ENCODE measurements at places on chromosomes 13 and 19.

DNA sequence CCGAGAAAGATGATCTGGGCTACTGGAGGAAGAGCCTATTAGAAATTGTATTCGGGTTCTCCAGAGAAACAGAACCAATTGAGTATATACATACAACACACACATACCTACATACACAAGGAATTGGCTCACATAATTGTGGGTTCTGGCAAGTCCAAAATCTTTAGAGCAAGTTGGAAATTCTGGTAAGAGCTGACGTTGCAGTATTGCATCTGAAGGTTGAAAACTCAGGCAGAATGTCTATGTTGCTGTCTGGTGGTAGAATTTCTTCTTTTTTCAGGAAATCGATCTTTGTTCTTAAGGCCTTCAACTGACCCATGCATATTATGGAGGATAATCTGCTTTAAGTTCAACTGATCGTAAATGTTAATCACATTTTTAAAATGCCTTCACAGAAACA is 15.5 kb upstream of the OLFM4 start:
- no peak for DNase-seq

DNA sequence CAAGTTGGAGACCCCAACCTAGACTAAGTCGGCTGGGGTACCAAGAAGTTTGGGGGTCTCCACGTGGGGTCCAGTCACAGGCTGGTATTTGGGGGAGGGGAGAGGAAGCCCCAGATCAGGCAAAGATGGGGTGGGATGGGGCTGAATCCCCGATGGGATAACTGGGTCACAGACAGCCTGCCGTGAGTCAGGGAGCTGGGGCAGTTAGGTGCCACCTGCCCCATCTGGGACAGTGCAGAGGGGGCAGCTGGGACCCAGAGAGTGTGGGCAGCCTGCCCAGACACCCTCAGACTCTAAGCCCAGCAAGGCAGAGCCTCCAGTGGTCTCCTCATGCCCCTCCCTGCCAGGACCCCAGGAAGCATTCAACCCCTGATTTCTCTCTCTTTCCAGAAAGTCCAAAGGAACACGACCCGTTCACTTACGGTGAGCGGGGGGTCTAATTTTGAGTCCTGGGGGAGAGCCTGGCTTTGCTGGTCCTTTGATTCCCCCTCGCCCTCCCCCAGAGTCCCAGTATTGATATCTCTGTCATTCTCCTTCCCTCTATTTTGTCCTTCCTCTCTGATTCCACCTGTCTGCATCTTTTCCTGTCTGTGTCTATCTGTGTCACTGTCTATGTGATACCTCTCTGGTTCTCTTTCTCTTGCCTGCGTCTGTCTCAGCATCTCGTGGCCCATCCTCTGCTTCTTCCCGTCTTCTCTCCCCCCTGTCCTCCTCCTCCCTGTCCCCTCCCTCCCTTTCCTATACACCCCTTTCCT is 1.8 kb downstream of the FXYD1 start:
- DNase-seq, result no peak

DNA sequence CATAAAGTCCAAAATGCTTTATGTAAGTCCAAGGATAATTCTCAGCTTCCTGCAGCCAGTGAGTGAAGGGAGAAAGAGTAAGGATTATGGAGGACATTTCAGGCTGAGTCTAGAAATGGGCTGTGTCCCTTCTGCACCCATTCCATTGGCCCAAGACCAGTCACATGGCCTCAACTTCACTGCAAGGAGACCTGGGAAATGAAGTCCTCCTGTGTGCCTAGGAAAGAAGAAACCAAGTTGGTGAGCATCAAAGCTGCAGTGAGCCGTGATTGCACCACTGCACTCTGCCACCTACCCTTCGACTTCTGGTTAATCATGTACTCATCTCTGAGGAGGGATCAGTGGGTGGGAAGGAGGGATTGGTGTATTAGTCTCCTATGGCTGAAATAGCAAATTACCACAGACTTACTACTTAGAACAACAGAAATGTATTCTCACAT is 3.6 kb upstream of the CD37 start:
- peak; percentile 41 for DNase-seq

DNA sequence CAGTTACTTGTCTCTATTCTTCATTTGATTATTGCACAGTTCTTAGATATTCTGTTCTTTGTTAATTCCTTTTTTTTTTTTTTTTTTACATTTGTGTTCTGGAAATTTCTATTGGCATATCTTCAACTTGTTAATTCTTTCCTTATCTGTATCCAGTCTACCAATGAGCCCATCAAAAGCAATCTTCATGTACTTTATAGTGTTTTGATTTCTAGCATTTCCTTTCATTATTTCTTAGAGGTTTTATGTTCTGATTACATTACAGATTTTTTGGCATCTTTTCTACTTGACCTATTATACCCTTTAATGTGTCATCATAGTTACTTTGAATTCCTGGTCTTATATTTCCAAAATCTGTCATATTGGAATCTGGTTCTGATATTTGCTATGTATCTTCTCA is 2194.8 kb downstream of the PCDH9 start:
- DNase-seq, result no peak

DNA sequence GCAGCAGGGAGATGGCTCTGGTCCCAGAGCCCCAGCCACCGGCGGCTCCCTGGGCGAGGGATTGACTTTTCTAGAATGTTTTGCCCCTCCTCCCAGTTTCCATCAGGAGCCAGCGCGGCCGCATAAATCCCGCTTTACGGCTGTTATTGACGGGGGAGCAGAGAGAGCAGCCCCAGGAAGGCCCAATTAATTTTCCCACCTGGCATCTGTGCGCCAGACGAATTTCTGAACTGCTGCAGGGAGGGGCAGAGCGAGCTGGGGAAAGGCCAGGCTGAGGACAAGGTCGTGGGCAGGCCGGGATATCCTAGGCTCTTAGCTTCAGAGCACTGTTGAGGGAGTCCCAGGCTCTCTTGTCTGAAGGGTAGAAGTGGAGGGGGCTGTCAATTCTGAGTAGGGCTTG is 24.7 kb downstream of the ZNRF4 start:
- DNase-seq, result no peak

Measured in stimulated activated CD4-positive, alpha-beta T cell treated with anti-CD3 and anti-CD28 coated beads, Interleukin-2, amount 100 ng/mL, for 48 hours (primary cell).